ENCODE measurements at places on chromosomes 1 and 21.

DNA sequence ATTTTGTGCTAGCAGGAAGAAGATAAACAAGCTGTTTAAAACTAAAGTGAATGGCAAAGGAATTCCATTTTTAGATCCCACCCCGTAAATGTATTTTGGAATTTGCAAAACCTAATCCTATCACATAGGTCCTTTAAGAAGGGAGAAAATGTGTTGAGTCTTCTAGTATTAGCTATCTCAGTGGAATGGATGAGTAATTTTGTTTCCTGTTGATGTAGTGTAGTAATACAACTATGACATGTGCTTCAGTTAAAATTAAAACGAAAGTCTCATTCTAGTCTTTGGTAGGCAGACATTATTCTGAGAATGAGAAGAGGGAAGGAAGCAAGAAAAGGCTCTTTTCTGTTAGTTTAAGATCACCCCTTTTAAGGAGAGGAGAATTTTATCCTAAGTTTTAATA is 265.9 kb upstream of the C1orf105 start:
- no peak for DNase-seq

GRCh38 chr1:70142075-70142474 is 63.3 kb downstream of the LRRC40 start:
- DNase-seq, result no peak

GRCh38 chr1:95467036-95467435 is 233.0 kb downstream of the RWDD3 start:
- no peak for DNase-seq

- DNase-seq, result no peak
These were observed 16.0 kb upstream of the GBP1 start for GRCh38 chr1:89081005-89081404.

DNA sequence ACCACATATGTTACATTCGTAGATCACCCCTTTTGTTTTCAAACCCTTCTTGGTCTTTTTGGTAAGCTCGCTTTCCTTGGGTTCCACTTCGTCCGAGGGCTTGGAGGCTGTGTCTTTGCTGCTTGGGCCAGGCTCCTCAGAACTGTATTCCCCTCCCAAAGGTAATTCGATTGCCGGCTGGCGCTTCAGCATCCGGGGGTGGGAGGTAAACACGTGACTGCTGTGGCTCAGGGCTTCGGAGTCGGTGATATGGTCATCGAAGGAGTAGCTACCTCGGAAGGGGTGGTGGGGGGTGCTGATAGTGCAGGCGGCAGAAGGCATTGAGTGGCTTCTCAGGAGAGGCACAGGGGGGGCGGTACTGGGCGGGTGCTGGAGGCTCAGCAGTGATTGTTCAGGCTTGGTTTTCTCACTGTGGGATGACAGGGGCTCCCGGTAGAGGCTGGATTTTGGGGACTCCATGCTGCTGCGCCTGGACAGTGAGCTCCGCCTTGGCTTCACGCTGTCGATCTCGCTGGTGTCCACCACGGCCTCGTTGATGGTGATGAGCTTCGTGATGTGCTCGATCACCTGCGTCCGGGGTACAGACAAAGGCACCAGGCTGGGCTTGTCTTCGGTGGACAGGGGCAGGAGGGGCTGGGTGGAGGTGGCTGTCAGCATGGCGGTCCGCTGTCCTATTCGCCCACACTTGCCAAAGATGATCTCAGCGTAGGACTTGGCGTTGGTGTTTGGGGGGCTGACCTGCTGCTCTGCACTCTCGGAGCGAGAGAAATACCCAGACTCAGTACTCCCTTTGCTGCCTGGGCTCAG is 98.6 kb upstream of the EDN2 start:
- no peak for DNase-seq

GRCh38 chr1:47174656-47175020 is 15.2 kb downstream of the PDZK1IP1 start:
- no peak for DNase-seq

Data from mucosa of gallbladder (tissue), 1 donor.